ENCODE measurements at places on chromosomes 1 and 21.

- DNase-seq: no peak
Observed at GRCh38 chr1:201578008-201578888, 39.3 kb downstream of the NAV1 start.

DNA sequence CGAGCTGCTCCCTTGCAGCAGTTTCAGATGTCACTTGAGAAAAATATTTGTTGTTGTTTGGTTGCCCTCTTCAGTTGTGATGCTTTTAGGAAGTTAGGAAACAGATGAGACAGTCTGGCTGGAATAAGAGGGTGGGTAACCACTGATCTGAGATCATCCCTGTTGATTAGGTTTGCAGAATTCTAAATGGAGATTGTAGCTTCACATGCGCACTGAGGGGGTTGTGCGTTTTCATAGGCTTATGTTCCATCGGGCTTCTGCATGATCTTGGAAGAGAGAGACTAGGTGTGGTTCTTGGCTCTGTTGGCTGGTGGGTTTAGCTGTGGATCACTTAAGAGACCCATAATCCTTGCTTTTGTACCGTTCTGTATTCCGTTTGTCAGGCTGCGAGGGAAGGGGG lies 108.1 kb downstream of the CAMTA1 start:
- DNase-seq: no peak

GRCh38 chr1:183027031-183027430 lies 3.8 kb downstream of the LAMC1 start:
- no peak for DNase-seq

GRCh38 chr21:32426592-32427051 lies 14.1 kb downstream of the EVA1C start:
- DNase-seq: no peak

GRCh38 chr1:121558514-121558913 lies 373.7 kb downstream of the SRGAP2C start:
- no peak for DNase-seq

GRCh38 chr21:45378258-45378966 lies 26.6 kb upstream of the COL18A1 start:
- DNase-seq: no peak

- no peak for DNase-seq
Observed at GRCh38 chr1:48000883-48001282, 3.7 kb upstream of the TRABD2B start.
